Fibroblast of skin of right biceps (primary cell): ENCODE measurements at places on chromosomes 13 and 19.

- DNase-seq = no peak
Observed at GRCh38 chr13:21694831-21695230, 24.0 kb downstream of the FGF9 start.

DNA sequence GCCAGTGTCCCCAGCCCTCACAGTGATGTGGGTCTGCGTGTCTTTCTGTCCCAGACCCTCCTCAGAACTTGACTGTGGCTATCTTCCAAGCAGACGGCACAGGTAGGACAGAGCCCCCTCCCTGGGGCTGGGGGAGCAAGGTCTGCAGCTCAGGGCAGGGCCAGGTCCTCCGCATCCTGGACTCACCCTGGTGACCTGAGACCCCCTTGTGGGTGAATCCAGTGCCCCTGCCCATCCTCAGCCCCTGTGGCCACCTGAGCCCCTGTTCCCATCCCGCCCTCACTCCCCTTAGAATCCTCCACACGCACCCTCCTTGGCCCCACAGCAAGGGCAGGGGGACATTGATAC lies 39.0 kb upstream of the CD33 start:
- no peak for DNase-seq

DNA sequence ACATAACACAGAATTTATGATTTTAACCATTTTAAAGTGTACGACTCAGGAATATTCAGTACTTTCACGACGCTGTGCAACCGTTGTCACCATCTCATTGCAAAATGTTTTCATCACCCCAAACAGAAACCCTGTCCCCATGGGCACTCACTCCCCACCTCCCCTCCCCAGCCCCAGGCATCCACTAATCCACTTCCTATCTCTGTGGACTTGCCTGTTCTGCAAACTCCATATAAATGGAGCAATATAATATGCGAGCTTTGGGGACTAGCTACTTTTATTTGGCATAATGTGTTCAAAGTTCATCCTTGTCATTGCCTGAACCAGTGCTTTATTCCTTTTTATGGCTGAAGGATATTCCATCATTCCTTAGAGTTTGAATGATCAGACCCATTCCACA lies 7.3 kb upstream of the INSR start:
- no peak for DNase-seq

- DNase-seq = no peak
Observed at GRCh38 chr19:2099937-2100718, 3.4 kb downstream of the IZUMO4 start.

DNA sequence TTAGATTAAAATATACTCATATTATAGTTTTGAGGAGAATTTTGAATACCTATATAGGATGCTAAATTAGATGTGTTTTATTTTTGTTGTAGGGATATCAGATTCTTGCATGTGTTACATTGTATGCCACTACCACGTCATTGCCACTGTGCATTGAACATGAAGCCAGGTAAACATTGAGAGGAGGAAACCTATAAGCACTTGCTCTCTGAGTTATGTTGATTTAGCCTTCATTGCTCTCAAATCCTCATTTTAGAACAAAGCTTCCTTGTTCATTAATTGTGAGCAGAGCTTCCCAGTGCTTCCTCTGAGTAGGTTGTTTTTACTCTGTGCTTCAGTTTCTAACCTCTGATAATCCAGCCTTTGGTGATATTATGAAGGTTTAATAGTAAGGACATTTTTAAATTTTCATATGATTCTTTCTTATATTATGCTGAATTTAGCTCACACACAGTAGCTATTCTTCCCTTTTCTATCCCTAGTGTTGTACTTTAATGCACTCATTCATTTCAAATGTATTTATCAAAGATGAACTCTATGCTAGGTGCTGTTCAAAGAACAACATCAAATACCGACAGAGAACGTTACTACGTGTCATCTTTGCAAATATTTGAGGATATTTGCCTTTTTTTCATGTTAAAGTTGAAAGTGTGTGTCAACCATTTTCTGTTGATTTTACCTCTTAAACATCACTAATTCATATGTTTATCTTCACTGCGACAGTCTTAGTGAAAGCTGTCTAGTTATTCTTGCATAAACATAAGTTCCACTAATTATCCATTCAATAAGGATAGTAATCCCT lies 1448.0 kb upstream of the MIR17HG start:
- no peak for DNase-seq

GRCh38 chr19:32268381-32268780 lies 77.0 kb upstream of the ZNF507 start:
- DNase-seq = no peak

- peak; percentile 34 for DNase-seq
Observed at GRCh38 chr19:34365463-34366401, 736 bp downstream of the GPI start.

DNA sequence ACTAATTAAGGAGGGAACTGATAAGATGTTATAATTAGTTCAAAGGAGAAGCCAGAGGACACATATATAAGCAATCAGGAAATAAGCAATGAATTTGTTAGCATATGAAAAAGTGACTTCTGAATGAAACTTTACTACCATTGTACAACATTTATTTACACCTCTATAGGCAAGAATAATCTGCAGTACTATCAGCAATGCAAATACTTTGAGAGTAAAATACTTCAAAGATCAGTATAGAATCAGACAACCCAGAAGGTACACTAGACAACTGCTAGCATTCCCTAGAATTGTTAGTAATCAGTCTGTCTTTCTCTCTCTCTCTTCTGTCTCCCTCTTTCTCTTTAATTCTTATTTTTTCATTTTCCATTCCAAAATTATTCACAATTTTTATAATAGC lies 196.8 kb upstream of the ATXN8OS start:
- DNase-seq = no peak

GRCh38 chr13:60267498-60268202 lies 103.9 kb upstream of the DIAPH3 start:
- no peak for DNase-seq

DNA sequence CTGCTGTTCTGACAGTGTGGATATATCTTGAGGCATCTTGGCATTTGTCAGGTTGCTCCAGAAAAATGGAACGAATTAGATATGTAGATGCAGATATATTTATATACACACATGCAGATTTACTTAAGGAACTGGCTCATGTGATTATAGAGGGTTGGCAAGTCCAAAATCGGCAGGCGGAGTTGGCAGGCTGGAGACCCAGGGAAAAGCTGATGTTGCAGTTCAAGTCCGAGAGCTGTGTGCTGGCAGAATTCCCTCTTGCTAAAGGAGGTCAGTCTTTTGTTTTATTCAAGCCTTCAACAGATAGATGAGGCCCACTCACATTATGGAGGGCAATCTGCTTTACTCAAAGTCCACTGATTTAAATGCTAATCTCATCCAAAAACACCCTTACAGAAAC lies 24.4 kb upstream of the CSNK1A1L start:
- DNase-seq = no peak

DNA sequence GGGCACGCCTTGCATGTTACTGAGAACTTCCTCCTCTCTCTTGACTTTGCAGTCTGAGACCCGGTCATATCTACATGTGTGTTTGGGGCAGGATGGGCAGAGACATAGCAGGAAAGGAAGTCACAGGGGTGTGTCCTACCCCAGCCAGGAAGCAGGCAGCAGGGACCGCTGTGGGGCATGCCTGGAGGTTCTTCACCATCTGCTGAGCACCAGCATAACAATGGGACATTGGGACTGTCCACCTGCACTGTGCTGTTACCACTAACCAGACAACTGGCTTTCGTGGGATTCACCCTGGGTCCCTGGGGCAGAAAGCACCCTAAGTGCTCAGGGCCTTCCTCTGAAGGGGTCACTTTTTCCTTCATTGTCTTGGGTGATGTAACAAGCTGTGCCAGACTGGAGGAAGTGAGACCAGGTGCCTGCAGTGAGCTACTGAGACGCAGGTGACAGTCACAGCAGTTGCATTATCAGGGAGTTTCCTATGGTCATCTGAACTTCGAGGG lies 2.6 kb upstream of the HAUS5 start:
- DNase-seq = no peak

DNA sequence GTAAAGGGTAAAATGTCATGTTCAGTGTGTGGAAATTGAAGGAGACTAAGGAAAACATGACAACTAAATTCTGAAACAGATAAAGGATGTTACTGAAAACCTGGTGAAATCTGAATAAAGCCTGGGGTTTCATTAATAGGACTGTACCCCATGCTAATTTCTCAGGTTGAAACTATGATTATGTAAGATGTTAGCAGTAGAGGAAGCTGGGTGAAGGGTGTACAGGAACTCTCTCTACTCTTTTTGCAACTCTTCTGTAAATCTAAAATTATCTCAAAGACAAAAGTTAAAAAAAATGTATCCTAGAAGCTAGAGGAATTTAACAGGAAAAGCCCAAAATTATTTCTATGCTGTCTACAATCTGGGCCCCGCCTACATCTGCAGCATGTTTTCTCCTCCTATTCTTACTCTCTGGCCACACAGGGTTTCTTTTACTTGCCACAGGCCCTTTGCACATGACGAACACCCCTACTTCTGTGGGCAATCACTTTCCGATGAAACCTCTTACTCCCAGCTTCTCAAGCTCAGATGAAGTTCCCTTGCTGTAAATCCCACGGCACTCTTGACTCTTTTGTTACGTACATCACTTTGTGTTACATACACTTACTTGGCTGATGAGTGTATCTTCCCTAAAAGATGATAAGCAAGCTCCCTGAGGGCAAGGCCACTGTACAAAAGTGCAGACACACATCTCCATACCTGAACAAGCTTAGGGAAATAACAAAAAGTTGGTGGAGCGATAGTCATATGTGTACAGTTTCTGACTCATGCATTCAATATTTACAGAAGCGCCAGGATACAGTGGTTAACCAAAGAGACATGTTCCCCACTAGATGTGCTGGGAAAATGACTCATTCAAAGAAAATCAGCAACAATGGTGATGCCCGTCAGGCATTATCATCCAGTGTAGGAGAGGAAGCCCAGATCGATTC lies 32.6 kb downstream of the RUBCNL start:
- peak; percentile 98 for DNase-seq

GRCh38 chr19:33462112-33462791 lies 59.3 kb downstream of the PEPD start:
- no peak for DNase-seq

- no peak for DNase-seq
Observed at GRCh38 chr19:46134527-46134926, 10.0 kb upstream of the IGFL3 start.

DNA sequence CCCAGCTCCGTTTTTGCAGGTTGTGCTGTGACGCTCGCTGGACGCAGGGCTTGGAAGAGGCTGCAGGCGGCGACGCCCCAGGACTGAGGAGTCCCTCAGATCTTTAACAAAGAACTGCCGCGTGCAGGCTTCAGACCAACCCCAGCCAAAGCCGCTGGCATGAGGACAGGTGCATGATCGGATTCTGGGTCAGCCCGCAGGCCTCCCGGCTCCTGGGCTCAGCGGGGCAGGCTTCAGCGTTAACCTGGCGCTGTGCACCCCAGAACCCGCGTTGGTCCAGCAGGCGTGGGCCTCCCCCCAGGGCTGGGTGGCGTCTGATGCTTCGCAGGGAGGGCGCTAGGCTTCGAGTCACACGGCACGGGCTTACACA lies 920 bp upstream of the TIMM13 start:
- DNase-seq = peak; percentile 19

DNA sequence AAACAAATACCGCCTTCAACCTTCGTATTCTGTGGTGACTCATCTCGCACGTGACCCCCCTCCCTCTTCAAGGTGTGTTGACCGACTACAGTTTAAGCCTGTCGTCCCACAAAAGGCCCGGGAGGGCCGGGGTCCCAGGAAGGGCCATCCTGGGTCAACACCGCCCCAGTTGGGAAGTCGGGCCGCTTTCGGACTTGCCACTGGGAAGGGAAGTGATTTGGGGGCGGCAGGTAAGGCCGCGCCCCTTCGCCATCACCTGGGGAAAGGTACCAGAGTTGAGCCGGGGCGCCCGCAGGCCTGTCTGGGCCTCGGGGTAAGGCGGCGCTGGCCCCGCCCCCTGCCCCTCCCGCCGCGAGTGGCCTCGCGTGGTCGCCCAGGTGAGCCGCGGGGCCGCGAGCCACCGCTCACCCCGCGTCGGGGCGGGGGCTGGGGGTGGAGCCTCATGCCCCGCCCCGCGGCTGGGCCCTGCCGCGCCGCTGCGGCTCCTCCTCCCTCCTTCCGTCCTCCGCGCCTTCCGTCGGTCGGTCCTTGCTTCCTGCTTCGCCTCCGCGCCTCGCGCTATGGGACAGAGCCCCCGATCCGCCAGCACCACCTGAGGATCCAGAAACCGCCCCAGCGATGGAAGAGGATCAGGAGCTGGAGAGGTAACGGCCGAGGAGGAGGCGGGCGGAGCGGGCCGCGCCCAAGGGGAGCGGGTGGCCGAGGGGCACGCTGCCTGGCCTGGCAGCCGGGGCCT lies at the start of gene POLR1D:
TSS of gene POLR1D (plus strand) at position 527 of the 736 bp plus-strand sequence. CDS start at position 619, 92 bp downstream.
- DNase-seq = peak; percentile 76

GRCh38 chr13:95083758-95084157 lies 217.5 kb downstream of the ABCC4 start:
- peak; percentile 86 for DNase-seq

- DNase-seq = no peak
Observed at GRCh38 chr19:39325778-39326665, 5.4 kb upstream of the LRFN1 start.

DNA sequence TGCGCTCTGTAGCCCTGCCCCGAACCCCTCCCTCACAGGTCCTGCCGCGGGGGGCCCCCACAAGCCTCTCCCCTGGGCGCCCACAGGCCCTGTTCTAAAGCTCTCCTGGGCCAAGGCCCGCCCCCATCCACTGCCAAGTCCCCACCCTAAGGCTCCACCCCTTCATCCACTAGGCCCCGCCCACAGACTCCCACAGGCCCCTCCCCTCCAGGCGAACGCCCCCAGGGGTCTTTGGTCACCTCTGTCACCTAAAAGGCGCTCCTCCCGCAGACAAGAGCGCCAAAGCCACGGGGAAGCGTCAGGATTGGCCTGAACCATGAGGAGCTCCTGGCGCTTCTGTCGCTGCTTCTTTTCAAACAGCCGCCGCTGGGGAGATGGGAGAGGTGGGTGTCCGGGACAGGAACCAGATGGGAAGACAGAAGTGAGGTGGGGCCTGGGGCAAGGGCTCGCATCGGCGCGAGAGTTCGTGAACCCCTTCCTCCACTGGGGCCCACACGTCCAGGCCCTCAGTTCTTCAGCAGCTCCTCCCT lies 2.3 kb downstream of the TULP2 start:
- peak; percentile 62 for DNase-seq

DNA sequence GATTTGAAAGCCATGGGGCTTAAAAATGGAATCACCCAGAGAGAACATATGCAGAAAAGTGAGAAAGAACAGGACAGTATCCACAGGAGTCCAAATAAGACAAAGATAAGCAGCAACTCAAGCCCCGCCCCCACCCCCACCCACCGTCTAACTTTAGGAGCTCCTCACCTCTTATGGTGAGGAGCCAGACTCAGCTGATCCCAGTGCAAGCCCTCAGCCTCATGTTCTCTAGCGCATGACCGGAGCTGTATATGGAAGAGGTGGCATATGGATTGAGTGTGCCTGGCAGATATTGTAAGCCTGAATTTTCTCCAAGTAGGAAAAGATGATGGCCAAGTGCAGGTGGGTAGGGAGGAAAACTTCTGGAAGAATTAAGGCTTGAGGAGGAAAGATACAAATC lies 36.4 kb upstream of the DCT start:
- DNase-seq = no peak
